ENCODE measurements at places on chromosomes 13 and 19.

- no peak for DNase-seq
Measured at GRCh38 chr13:91185294-91185863, 162.1 kb upstream of the MIR17HG start.

DNA sequence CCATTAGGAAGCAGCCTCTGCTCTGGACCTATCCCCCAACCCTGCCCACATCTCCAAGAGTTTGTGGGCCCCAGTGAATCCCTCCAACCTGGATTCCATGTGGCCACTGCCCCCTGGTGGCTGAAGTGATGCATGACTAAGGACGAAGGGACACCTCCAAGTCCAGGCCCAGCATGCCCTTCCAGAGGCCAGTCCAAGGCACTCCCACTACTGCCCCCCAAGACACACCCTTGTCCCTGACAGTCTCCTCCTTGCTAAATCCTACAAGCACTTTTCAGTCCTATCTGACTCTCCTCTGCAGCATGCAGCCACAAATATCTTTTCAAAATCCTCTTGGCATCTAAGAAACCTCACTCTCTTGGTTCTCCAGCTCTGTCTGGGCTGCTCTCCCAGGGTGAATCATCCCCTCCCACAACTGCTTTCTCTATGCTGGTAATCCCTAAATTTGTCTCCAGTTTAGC is 33.0 kb downstream of the DEDD2 start:
- peak; percentile 90 for DNase-seq

GRCh38 chr13:23690668-23691067 is 120.5 kb downstream of the TNFRSF19 start:
- DNase-seq = no peak

DNA sequence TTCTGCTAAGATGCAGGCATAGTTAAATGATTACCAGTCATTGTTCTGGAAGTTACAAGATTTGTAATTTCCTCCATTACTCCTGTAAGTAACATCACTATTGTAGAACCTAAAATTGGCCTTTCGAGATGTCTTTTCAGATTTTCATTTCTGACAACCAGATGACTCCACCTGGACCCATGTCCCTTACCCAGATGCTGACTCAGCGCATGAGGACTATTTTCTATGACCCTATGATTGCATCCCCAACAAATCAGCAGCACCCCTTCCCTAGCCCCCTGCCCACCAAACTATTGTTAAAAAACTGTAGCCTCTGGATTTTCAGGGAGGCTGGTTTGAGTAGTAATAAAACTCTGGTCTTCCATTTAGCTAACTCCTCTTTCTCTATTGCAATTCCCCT is 55.2 kb upstream of the RCBTB2 start:
- DNase-seq = no peak

GRCh38 chr13:50521006-50521830 is 322.3 kb downstream of the DLEU7 start:
- DNase-seq = no peak

DNA sequence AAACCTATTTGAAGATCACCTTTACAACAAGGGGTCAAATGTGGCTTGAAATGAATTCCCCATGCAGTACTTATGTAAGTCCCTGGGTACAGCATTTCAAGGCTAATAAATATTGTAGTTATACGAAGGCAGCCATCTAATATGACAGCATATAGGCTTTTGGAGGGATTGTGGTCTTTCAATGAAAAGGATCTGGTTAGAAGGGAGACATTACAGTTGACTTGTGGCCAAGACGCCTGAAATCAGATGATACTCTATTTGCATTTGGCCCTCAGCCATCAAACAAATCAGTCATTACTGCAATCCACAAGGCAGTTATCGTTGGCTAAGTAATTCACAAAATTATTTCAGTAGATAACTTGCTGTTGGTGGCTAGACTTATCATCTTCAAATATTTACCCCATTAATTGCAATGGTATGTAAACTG is 242.7 kb downstream of the DCLK1 start:
- no peak for DNase-seq

GRCh38 chr19:12034620-12035019 is 859 bp downstream of the ZNF433 start:
- DNase-seq = peak; percentile 28

- no peak for DNase-seq
Measured at GRCh38 chr13:52344108-52344507, 61.9 kb downstream of the THSD1 start.

DNA sequence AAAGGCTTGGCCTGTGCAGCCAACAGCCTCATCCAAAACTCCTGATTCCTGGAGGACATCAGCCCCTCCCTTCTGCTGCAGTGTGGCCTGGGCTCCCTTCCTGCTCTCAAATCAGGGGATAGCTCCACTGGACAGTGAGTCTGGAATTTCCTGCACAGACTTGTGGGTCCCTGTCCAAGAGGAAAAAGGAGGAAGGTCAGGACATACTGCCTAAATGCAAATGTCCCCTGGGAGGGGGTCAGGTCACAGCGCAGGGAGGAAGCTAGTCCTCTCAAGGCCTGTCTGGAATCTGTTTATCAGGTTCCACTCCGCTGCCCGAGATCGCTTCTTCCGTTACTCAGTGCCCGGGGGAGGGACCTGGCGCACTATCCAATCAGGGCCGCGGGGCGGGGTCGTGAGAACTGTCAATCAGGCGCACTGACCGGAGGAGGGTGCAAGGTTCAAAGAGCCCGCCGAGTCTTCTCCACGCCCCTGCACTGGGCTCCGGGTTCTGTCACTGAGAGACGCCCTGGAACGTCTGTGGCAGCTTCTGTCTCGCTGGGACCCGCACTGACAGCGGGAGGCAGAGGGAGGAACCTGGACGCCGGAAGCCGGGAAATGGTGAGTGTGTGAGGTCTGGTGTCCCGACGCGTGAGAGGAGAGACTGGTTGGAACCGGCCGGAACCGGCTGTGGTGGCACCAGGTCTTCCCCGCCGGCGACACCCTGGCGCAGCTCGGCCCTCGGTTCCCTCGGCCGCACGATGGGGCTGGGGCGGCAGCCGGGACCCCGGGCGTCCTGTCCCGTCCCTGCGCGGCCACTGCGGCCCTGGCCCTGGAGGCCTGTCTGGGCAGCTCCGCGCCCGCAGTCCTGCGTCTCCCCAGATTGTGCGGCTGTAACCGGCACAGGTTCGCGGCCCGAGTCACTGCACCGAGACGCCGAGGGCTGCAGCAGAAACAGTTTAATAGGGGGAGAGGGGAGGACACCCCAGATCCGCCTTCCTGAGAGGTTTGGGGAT is at the start of gene ZNF441:
TSS of gene ZNF441 (plus strand) at position 404 of the 995 bp plus-strand sequence. CDS start at position 598, 194 bp downstream.
- peak; percentile 96 for DNase-seq

DNA sequence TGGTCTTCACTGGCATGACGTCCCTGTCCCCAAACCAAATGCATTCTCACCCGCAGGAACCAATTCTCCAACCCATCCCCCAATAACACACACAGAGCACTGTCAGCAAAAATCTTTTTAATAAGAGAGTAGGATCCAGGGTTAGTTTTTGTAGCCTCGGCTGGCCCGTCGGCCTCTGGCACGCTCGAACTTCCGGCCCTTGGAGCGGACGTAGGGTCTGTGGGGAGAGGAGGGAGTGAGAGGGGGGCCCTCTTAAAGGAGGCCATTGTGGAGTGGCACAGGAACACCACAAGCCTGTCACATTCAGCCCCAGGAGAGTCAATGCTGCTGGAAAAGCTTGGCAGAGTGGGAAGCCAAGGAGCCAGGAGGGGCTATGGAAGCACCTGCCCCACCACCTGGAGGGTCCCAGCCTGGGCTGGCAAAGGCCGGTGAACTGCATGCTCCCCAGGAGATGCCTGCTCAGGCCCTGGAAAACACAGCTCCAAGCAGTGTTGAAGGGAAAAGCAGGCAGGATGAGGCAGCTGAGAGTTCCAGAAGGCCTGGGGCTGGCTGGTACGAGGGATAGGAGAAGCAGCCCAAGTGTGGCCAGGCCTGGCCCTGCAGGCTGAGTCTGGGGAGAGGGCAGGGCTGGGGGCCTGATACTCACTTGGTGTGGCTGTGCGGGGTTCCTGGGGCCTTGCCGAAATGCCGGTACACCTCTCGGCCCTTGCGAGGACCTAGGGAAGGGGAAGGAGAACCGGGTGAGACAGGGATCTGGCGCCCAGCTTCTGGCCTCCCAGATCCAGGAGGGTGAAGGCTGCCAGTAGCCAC is 560 bp upstream of the FAM83E start:
- no peak for DNase-seq

Measured in AG08396 (cell line).